GM18507 (cell line): ENCODE measurements at places on chromosomes 4 and X.

DNA sequence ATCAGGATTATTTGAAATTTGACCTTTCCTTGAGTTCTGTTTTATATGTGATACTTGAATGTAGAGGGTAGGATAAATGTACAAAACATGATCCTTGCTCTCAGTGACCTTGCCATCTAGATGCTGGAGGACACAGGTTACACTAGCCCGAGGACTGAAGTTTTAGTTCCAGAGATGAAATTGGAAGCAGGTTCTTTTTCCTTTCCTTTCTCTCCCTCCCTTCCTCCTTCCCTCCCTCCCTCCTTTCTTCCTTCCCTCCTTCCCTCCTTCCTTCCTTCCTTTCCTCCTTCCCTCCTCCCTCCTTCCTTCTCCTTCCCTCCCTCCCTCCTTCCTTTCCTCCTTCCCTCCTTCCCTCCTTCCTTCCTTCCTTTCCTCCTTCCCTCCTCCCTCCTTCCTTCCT is 54.3 kb downstream of the LRRC66 start:
- no peak for DNase-seq

DNA sequence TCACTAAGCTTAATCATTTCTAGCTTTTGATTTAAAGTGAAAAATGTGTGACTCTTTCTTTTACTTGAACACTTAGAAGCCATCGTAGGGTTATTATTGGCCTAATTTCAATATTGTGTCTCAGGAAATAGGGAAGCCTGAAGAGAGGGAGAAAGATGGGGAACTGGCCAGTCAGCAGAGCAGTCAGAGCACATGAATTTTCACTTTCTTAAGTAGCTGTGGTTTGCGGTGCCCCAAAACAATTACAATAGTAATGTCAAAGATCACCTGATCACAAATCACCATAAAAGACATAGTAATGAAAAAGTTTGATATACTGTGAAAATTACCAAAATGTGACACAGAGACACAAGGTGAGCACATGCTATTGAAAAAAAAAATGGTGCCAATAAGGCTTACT is 45.5 kb downstream of the CENPC start:
- DNase-seq, result no peak

GRCh38 chr4:41319553-41319952 is 62.8 kb downstream of the UCHL1 start:
- DNase-seq, result no peak

GRCh38 chrX:70554081-70554480 is 109.4 kb downstream of the DLG3 start:
- no peak for DNase-seq

DNA sequence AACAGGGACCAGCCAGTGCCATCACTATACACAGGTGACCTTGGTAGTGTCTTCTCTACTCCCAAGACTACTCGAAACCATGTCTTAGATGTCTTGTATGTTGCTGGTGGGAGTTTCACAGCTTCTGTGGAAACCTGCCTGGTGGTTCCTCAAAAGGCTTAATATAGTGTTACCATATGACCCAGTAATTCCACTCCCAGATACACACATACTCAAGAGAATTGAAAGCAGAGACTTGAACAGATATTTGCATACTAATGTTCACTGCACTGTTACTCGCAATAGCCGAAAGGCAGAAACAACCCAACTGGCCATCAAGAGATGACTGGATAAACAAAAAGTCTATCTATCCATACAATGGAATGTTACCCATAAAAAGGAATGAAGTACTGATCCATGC is 3.1 kb downstream of the TFDP3 start:
- no peak for DNase-seq

DNA sequence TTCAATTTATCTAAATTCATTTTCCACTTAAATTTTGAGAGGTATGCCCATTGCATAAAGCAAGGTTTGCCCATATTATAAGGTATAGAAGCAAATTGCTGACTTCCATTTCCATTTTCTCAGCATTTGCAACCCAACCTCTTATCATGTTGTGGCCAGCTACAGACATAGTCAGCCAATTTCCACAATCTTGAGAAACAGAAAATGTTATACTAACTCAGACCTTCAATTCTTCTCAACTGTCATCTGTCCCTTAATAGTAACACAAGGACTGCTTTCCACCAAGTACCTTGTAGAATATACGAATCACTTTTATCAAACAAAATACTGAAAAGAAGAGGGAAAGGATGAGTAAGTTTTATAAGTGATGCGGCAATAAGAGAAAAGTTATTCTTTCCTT is 11.2 kb upstream of the GRIA3 start:
- DNase-seq, result no peak

GRCh38 chrX:50700921-50701320 is 113.1 kb downstream of the SHROOM4 start:
- DNase-seq, result no peak

DNA sequence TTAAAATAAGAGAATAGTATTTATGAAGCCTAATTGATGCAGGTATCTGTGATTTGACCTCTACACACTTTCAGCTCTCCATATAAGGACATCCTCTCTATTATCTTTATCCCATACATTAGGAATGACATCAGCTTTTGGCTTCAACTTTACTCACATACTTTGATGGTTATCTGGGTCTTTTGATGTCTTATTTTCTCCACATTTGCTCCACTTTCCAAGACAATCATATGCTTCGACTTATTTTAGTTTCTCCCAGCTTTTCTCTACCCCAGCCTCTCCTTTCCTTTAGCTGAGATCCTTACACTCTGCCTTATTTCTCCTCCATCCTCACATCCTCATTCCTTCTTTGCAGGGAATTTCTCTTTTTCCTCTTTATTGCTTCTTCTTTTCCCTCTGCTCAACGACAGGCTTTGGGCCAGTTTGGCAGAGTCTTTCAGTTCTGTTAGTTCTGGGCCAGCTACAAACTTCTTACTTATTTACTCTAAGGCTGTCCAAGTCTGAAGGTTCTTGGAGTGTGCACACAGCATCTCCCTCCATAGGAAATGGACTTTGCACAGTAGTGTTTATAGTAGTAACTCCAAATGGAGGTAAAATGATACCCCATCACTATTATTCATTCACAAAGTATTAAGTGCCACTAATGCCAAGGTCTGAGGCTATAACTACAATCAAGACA is 50.5 kb downstream of the SLC4A4 start:
- DNase-seq, result no peak

DNA sequence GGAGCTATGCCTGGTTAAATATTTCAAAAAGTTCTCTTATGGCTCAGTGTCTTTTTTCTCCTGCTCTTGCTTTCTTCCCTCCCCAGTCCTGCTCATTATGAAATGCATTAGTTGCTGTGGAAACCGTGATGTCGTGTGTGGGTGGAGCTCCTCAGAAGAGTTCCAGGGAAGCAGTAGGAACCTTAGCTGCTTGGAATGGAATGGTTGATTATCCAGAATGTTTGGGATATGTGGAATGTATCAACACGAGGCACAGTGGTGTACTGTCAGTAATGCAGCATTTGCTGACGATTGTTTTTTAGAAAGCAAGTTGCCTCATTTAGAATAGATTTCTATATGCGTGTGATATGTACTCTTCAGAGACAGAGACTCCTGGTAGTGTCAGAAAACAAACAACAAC is 333.2 kb downstream of the ARHGAP10 start:
- no peak for DNase-seq

- no peak for DNase-seq
Observed at GRCh38 chr4:139887376-139887802, 221.8 kb downstream of the MGST2 start.

DNA sequence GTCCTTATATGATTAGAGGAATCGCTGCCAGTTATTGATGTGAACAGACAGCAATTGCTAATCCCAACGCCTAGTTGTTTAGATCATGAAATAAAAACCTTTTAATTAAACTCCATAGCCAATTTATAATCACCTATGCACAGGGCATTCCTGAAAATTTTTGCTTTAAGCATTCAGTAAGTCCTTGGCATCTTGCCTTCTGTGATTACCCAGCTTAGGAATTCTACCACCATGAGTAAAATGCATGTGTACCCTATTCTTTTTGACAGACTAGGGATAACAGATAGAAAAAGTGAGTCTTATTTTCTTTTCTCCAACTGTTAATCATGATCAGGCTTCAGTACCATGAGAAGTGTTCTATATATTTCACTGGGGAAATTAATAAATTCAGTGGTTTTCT is 995.3 kb upstream of the GRIA3 start:
- DNase-seq, result no peak

GRCh38 chr4:26076000-26076587 is 162.1 kb downstream of the SMIM20 start:
- peak; percentile 28 for DNase-seq

DNA sequence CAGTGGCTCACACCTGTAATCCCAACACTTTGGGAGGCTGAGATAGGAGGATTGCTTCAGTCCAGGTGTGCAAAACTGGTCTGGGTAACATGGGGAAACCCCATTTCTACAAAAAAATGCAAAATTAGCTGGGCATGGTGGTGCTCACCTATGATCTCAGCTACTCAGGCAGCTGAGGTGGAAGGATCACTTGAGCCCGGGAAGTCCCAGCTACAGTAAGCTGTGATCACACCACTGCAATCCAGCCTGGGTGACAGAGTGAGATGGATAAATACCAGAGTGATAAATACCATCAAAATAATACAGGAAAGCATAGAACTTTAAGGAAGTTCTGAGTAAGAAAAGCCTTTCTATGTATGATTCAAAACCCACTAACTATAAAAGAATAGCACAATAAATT is 52.8 kb downstream of the LRBA start:
- DNase-seq, result no peak

- DNase-seq, result no peak
Observed at GRCh38 chr4:43718369-43718768, 730.2 kb downstream of the KCTD8 start.

DNA sequence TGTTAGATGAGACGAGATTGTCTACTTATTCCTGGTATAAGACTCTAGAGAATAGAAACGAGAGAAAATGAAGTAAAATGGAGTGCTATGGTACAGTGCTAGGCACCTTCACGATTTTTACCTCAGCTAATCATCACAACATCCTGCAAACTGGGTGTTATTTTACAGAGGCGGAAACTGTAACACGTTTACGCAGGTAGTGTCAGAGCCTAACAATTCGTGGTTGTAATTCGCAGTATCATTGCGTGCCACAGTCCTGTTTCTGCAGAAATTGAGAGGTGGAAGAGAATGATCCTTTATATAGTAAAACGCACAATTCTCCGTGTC is 383 bp upstream of the TBC1D19 start:
- no peak for DNase-seq

GRCh38 chr4:81789741-81790399 is 318.2 kb upstream of the RASGEF1B start:
- DNase-seq, result no peak

DNA sequence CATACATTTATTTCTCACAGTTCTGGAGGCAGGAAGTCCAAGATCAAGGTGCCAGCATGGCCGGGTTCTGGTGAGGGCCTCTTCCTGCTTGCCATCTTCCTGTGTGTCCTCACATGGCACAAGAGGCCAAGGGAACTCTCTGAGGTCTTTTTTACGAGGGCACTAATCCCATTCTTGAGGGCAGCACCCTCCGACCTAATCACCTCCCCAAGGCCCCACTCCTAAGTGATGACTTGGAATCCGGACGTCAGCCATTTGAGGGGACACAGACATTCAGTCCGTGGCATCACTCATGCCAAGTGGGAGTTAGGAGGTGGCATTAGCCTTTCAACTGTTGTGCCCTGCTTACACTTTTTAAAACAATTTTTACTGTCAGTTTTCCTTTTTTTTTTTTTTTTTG is 27.3 kb downstream of the MAN2B2 start:
- no peak for DNase-seq

GRCh38 chr4:77209936-77210335 is 52.9 kb downstream of the CCNG2 start:
- no peak for DNase-seq

GRCh38 chrX:57906790-57907189 is 3.5 kb downstream of the ZXDA start:
- no peak for DNase-seq

DNA sequence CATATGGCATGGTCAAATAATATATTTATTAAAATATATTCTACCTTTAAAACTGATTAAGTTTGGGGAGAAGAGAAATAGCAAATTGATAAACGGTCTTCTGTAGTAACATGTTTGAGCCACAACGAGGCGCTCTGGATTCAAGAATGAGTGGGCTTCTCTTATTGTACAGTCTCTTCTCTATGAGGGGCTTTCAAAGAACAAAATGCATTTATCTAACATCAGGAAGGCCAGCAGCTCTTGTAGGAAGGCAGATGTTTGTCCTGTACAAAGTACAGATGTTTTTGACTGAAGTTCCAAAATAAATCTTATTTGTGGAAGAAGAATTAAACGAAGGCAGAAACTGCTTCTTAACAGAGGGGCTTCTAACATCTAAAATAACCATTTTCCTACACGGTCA is 153.6 kb downstream of the RASL11B start:
- DNase-seq, result no peak

GRCh38 chr4:119028296-119028695 is 107.3 kb upstream of the MYOZ2 start:
- no peak for DNase-seq

DNA sequence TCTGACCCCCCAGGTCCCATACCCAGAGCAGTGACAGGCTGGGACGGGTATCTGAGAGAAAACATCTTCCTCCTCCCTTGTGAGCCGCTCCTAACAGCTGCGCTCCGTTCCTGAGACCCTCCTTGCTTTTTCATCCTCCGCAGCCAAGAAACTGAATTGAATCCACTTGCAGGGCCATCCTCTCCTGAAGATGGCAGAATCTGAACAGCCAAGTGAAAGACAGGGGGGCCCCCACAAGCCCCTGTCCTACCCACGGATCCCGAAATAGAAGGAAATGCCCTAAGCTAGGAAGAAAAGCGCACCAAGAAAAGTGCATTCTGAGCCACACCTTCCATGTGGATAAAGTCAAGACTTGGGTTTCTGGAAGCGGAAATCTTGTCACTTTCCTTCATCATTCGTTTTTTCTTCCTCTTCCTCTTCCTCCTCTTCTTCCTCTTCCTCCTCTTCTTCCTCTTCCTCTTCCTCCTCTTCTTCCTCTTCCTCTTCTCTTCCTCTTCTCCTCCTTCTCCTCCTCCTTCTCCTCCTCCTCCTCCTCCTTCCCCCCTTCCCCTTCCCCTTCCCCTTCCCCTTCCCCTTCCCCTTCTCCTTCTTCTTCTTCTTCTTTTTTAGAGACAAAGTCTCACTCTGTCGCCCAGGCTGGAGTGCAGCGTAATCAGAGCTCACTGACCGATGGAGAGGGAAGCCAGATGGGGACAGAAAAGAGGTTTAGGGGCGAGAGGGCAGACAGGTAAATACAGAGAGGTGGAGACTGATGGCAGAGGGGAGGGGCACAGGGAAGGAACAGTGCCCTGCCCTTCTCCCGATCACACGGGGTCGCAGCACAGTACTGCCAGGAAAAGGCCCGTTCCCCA is 86.0 kb upstream of the WWC2 start:
- no peak for DNase-seq
